Brain pericyte (primary cell): ENCODE measurements at places on chromosomes 13 and 19.

DNA sequence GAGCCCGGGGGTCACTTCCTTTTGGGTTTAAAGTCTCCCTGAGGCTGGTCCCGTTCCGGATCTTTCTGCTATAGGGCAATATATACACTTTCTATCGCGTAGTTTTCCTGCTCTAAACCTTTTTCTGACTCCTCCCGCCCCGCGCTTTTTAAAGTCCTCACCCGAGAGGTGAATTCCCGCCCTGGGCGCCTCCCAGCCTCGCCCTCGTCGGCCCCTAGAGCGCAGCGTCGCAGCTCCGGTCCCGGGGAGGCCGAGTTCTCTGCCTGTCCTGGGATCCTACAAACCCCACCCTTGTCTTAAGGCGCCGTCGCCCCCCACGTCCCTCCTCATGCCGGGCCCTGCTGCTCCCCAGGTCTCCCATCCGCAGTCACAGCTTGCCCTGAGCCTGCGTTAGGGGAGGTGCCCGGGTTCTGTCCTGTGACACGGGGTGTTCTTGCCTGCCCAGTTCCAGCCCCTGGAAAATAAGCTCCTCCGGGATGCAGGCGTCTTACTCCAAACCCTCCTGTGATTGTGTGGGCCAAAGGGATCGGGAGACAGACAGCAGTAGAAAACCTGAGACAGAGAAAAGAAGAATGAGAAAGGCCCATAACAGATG, 491 bp downstream of the ZNF525 start:
- no peak for DNase-seq

DNA sequence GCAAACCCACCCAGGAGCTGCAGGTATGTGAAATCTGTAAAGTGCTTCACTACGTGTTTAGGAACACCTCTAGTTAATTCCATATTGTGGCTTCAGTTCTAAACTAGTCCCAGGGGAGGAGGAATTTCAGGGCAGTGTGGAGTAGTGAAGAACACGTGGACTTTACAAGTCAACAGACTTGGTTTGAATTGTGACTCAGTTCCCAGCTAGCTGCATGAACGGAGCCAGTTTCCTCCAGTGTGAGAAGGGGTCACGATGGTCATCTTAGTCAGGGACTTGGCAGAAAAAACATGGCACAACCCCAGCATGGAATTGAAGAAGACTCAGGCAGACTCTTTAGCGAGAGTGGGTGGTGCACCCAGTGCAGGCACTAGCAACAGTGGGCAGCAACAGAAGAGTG, 175.7 kb upstream of the UBL3 start:
- no peak for DNase-seq

- DNase-seq, result no peak
These were observed 748.2 kb upstream of the SLITRK5 start for GRCh38 chr13:86922936-86923335.

DNA sequence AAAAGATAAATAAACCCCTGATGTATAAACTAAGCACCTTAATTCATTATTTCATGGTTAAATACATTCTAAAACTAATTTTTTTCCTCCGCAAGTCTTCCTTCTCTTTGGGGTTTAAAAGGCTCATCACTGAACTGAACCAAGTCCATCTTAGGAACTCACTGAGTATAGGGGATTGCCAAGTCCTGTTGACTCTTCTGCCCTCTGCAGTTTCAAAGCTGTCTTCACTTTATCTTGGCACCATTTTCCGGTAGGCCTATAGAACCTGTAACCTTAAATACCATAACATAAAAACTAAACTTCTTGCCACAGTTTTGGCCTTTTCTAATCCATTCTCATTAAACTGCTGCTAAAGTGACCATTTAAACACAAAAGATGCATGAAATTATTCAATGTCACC, 66.5 kb upstream of the USPL1 start:
- no peak for DNase-seq

DNA sequence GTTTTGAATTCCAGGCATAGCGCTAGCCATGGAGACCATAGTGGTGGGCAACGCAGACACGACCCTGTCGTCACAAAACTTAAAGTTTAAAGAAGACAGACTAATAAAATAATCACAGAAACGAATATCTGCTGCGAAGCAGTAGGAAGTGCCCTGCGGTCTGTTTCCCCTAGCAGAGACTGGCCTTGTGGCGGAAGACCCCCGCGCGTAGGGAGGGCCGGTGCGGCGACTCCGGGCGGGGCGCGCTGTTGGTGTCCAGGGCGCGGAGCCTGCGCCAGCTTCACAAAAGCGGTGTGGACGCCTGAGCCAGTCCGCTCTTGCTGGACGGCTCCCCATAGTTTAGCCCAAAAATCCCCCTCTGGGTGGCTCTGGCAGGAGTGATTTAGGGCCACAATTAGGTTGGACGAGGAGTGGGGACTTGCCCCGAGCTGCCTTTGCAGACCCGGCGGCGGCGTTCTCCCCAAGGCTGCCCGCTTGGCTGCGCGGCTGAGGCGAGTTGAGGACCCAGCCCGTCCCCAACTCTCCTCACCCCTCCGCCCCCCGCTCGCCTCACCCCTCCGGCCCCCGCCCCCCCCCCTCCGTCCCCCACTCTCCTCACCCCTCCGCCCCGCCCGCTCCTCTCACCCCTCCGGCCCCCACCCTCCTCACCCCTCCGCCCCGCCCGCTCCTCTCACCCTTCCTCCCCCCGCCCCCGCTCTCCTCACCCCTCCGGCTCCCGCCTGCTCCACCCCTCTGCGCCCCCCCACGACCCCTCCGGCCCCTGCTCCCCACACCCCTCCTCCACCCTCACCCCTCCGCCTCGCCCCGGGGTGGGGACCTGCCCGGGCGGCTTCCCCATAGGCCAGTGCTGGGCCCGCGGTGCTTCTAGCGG, 14.2 kb upstream of the LATS2 start:
- no peak for DNase-seq

DNA sequence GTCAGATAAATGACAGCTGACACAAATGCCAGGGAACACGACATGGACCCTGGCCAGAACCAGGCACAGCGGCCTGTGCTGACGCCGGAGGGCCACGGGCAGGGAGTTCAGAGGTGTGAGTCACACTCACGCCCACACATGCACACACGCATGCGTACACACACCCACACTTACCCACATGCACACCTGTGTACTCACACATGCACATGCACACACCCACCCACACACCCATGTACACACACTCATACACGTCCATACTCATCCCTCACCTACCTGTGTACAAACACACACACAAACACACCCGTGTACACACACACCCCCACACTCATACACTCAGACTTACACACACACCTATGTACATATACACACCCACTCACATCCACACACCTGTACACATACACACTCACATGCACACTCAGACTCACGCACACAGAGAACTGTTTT, 40.4 kb downstream of the MLLT1 start:
- DNase-seq, result no peak

DNA sequence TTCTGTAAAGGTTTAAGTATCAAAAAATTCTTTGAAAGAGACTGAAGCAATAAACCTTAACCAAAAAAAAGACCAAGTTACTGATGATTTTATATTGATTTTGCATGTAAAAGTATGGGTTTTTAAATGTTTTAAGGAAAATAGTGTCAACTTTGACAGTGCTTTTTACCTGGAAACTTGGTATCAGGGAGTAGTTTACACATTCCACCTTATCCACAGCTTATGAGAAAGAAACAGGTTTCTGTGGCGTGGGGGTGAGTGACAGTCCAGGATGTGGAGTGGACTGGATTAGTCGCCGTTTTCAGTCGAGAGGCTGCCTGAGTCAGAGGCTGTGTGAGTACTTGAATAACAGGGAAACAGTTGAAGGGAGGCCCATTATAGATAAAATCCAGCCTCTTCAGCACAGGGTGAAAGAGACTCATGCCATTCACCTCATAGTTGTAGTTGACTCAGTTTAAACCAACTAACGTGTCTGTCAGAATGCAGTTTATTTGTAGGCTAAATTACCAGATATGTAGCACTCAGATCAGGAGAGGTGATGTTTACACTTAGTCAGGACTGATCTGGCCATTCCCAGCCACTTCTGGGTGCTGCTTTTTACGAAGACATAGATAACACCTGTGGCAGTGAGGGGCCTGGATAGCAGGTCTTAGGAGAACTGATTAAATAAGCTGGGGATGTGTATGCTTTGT, 595 bp upstream of the GPR183 start:
- DNase-seq, result no peak

DNA sequence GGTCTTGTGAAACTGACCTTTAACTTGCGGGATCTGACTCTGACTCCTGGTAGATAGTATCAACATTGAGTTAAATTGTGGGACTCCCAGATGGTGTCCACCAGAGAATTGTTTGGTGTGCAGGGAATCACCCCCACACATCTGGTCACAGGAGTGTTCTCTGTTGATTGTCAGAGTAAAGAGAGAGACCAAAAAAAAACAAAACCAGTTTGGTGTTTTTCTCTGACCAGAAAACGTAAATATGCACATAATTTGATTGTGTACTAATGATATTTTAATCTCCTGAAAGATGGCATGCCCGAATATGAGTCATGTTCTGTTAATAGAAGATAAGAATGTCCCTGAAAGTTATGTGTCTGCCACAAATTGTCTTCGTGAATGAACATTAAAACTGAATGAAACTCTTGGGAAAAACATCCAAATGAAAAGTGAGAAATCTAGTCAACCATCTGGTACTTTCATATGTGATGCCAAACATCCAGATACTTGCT, 118.5 kb upstream of the GPC6 start:
- no peak for DNase-seq

DNA sequence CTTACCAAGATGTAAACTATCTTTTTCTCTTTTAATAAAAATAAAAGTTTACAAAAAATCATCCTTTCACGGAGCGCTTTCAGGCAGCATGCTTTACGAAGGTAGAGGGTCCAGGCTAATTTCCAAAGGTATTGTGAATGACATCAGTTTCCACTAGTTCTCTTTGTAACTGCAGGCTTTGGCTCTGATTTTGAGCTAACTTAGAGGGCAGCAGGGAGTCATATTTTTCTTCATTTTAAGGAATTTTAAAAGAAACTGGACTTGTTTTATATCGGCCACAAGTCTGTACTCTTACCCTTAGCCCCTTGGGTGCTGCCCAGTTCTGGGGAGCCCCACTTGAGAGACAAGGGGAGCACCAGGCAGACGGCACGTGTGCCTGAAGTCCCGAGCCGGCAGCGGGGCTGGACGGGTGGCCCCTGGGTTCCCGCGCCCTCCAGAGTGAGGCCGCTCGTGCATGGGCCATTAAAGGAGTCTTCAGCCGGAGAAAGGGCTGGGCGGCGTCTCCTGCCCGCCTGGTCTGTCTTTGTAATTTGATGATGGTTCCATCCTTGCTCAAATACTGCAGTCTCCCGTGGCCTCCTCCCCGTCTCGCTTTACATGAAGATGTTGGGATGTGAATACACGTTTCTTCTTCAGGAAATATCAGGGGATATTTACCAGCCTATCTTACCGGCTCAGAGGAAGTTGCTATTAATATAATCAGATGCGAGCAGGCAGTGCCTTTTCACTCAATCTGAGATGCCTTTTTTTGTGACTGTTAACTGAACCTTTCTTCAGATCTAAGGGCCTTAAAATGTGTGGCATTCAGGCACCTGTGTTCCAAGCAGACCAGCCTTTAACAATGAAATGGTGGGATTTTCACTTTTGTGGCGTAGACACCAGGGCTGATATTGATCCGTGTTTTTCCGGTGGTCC, 67.4 kb downstream of the GGACT start:
- DNase-seq, result no peak

DNA sequence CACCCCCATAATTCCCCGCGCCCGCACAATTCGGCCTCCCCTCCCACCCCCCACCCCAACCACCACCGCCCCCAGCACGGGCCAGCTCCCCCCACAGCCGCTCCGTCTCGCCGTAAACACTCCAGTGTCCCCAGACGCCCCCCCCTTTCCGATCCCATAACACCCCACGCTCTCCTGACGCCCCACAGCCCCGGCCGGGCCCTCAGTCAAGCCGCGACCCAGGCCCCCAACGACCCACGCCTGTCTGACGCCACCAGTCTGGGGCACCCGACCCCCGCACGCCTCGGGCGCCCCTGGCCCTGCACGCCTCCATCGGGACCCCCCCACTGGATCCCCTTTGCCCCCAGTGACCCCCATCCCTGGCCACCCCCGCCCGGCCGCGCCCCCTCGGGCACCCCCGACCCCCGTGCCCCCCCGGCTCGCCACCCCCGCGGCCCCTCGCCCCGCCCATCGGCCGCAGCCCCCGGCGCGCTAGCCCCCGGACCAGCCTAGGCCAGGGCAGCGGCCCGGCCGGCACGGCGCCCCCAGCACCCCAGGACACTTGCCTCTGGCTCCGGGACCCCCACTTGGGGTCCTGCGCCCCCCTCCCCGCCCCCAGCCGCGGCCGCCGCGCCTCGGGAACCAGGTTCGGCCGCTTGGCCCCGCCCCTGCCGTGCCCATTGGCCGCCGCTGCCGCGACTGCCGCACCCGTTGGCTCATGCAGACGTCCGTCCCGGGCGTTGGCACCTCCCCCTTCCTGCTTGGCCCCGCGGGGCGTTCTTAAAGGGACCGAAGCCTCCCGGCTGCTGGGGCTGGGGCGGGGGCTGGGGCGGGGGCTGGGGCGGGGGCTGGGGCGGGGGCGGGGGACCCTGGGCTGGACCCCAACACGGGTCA, at the start of gene FKBP8:
Gene FKBP8 (minus strand): TSS at position 633 of the 873 bp plus-strand sequence. CDS start 1,603 bp downstream, outside the sequence.
- peak; percentile 60 for DNase-seq

- no peak for DNase-seq
These were observed 21.7 kb downstream of the ZIC5 start for GRCh38 chr13:99949679-99950413.

DNA sequence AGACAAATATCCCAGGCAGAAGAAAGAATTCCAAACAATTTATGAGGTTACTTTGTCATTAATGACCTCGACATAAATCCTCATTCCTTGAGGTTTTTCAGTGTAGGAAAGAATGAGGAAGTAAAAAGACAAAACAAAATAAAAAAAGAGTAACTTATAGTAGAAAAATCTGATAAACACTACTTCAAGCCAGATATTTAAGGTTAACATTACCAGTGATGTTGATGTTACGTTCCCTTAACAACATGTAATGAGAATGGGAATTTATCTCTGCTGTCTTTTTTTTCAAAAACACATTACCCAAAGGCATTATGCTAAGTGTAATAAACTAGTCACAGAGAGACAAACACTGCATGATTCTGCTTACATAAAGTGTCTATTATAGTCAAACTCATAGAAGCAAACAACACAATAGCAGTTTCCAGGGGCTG, 935.1 kb downstream of the SLITRK1 start:
- DNase-seq, result no peak

- DNase-seq, result no peak
These were observed 4.9 kb upstream of the TEX26 start for GRCh38 chr13:30927595-30927994.

GRCh38 chr13:27967736-27968315, 1.3 kb downstream of the CDX2 start:
- no peak for DNase-seq
